Kidney tubule cell (primary cell): ENCODE measurements at places on chromosomes 7 and 10.

GRCh38 chr10:121158988-121159579 lies 307.9 kb downstream of the WDR11 start:
- peak; percentile 50 for DNase-seq

DNA sequence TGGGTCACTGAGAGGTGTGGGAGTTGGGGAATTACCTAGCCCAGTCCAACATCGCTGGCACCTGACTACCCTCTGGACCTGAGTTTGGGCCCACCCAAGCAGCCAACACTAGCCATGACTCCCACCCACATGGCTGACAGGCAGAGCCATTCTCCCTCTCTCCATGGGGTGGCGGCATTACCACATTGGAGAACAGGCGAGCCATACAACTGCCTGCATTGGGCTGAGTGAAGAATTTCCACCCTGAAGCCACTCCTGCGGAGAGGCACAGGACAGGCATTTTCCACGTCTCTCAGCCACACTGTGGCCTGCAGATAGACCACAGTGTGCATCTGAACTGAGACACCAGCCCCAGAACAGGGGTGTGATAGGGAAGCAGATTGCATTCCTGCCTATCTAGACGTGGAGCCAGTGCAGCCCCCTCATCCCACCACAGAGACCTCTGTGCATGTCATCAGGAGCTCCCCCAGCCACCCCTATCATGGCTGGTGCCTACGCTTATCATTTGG lies 58.2 kb upstream of the ANTXRL start:
- DNase-seq = peak; percentile 64

DNA sequence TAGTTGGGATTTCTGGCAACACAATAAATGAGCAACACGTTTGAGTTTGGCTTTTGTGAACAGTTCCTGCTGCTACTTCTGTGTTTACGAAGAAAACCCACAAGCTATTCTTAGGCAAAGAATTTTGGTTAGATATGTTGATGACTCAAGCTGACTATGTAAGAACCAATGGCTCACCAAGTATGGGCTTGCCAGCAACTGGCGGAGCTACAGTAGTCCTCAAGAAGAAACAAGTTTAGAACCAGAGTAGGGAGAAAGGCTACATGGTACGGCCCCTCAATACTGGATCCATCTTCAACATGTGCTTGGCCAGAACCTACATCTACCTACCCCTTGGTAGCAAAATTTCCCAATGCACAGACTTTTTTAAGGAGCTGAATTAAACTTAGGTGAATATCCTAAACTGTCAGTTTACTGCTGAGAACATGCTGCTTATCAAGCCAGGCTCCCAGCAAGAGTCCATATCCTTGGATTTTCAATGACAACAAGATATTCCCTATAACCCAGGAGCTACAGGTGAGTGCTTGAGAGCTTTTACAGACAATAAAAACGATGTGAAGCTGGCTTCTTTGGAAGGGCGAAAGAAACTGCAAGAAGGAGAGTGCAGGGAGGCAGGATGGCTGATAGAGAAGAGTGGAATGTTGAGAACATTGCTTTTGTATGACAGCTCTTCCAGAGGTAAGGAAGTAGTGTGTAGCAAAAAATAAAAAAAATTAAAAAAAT lies 74.3 kb upstream of the ASAH2 start:
- peak; percentile 93 for DNase-seq

DNA sequence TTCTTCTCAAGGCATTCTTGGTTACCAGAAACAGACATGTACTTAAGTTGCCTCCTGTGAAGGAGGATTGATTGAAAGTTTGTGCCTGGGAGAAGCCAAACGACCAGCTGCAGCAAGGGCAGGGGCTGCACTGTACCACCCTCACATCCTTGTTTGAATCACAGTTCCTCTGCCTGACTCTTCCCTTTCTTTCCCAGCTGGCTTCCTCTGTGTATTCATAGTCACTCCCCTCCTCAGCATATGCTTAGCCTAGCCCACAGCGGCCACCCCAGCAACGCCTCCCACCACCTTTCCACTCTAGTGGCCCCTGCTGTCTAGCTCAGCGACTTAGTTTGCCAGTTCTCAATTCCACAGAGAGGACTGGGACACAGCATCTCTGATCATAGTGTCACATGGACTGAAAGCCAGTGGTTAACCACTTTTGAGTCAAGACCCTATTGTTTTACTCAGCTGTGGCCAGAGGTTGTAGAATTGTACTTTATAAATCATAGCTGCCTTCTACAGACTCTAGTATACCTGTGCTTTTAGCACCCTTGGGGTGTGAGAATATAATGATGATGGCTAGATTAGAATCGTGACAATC lies 643.0 kb downstream of the SUGCT start:
- DNase-seq = no peak

- DNase-seq = no peak
Measured at GRCh38 chr7:102842284-102842683, 70.5 kb upstream of the LRRC17 start.

- DNase-seq = no peak
Measured at GRCh38 chr7:117011419-117012260, 58.3 kb downstream of the ST7 start.

DNA sequence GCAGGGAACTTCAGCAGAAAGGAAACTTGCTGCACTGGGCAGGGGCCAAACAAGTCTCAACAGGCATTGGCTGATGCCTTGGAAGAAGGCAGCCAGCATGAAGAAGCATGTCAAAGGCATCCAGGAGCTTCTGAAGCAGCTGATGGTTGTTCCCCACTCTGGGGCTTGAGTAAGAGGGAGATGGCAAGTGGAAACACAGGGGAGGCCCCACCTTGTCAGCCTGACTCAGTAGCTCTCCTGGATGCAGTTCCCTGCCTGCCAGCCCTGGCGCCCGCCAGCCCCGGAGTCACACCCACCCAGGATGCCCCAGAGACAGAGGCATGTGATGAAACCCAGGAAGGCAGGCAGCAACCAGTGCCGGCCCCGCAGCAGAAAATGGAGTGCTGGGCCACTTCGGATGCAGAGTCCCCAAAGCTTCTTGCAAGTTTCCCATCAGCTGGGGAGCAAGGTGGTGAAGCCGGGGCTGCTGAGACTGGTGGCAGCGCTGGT lies 96.5 kb downstream of the TACC2 start:
- no peak for DNase-seq

DNA sequence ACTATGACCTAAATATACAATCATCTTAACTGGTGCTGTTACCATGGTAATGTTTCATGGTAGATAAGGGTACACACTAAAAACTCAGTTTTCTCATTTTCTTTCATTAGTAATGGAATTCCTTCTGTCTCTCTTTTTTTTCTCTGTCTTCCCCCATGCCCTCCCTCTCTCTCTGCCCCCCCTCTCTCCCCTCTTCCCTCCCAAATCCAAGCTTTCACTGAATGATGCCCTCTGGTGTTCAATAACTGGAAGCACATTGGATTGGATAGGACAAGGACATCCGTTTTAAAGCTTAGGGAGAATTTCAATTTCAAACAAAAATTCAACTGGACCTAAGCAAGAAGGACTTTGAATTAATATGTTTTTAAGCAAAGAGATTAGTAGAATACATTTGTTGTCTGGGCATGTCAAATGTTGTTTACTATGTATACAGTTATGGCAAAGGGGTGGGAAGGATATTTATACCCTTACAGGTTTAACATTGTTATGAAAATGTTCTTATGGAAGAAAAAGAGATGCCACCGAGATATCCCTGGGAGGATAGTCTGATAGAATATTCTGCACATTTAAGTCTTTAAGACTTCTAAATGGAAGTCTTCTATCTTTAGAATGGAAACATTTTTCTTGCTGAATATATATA lies 6.1 kb downstream of the CHRM2 start:
- peak; percentile 16 for DNase-seq

DNA sequence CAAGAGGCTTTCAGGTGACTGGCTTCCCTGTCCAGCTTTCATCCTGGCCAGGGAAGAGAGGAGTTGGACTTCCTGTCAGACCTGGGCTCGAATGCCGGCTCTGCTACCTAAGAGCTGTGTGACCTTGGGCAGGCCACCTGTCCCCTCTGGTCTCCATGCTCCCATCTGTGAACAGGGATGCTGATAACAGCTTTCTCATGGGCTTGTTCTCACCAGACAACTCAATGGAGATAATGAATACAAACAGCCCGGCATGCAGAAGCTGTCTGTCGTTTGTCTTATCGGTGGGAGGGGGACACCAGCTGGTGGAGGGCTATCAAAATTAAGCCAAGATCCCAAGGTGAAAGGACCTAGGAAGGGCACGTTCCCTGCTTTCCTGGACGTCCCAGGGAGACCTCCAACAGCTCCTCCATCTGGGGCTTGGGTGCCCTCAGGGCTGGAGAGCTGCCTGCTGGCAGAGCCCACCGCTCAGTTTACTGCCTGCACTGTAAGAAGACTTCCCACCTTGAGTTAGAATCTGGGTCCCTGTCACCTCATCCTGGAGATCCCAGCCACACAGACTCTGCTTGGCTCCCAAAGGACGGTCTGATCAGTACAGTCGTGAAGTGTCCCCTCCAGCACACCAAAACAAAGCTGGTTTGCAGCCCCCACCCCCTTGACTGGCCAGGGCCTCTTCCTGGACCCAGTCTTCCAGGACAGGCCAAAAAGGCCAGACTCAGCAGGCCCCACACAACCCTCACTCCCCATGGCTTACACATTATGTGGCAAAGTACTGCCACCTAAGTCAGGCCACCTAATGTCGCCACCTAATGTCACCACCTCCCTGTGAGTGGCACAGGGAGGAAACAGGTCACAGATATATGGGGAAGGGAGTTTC lies 40.9 kb downstream of the PPIF start:
- DNase-seq = no peak

GRCh38 chr7:158955146-158955870 lies 99.0 kb downstream of the DYNC2I1 start:
- no peak for DNase-seq

DNA sequence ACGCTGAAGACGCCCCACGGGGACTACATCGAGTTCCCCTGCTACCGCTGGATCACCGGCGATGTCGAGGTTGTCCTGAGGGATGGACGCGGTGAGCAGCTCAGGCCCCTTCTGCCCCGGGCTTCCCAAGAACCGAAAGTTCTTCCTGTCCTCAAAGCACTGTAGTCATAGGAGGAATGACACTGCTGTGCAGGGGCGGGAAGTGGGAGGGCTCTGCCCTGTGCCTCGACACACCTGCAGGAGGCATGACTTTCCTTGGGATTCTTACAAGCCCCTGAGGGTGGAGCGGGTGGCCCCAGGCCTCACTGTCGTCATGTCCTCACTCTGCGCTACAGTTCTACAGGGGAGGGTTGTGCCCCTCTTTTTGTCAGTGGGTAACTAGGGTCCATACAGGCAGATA lies 8.6 kb downstream of the ALOX5 start:
- DNase-seq = no peak

DNA sequence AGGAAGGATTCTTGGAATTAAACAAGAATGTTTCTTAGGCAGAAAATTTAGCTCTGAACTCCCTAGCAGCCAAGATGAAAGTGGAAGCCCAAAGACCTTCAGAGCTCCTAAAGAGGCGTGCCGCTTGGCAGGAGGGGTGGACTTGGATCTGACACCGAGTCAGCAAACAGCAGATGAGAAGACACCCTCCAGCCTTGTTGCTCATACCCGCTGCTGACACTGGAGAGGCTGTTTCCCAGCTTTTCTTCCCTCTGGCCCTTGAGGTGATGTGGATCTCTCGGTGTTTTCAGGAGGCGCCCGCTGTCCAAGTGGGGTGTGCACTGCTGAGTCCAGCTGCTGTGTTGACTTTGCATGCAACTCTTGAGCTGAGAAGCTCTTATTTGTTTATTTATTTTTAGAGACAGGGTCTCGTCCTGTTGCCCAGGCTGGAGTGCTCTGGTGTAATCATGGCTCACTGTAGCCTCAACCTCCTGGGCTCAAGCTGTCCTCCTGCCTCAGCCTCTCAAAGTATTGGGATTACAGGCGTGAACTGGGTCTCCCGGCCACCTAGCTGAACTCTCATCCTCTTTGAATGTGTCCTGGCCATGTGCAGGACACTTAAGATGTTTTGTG lies 21.5 kb downstream of the SLC18A2 start:
- no peak for DNase-seq

GRCh38 chr10:52741851-52742250 lies 30.7 kb downstream of the MBL2 start:
- no peak for DNase-seq

DNA sequence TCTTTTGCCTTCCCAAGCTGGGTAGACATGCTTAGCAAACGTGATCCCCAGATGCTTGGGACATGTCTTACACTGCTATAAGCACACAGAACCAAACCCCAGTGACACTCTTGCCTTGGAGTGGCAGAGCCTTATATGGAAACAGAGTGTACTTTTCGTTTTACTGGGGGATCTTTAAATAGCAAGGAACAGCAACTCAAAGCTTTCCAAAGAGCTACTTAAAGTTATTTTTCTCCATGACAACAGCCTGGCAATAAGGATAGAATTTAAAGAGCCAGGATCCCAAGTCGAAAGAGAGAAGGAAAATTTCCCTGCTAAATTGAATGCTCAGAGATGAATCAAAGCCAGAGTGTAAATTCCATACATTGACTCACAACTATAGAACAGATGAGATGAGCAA lies 67.8 kb downstream of the ZNF365 start:
- DNase-seq = no peak

DNA sequence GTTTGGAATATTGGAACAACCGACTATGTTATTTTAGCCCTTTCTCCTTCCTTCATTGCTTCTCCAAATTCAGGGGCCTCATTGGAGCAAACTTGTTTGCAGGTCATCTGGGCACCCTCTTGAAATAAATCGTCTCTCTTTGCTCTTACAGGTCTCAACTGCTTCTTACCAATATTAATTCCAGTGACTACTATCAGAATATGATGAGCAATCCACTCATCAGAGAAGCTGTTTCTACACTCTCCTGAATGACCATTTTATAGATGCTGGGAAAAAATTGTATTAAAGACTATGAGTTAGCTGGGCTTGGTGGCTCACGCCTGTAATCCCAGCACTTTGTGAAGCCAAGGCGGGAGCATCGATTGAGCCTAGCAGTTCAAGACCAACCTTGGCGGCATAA lies 12.5 kb upstream of the HNRNPF start:
- no peak for DNase-seq

GRCh38 chr10:76882245-76882644 lies 755.4 kb downstream of the KCNMA1 start:
- no peak for DNase-seq

- DNase-seq = no peak
Measured at GRCh38 chr7:13656330-13656729, 333.1 kb downstream of the ETV1 start.

DNA sequence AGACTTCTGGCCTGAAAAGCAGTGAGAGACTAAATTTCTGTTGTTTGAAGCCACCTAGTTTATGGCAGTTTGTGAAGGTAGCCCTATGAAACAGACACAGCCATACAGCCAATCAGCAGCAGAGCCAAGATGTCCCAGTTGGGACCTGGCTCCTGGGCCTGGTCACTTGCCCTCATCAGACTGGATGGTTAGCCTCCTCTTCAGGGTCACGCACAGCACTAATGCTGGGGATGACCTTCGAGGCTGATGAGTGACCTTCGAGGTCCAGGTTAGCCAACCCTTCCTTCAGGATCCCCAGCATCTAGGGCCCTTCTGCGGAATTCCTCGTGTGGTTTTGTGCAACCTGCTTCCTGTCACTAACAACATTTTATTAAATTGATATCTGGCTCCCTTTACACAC lies 229.7 kb downstream of the FANK1 start:
- no peak for DNase-seq

DNA sequence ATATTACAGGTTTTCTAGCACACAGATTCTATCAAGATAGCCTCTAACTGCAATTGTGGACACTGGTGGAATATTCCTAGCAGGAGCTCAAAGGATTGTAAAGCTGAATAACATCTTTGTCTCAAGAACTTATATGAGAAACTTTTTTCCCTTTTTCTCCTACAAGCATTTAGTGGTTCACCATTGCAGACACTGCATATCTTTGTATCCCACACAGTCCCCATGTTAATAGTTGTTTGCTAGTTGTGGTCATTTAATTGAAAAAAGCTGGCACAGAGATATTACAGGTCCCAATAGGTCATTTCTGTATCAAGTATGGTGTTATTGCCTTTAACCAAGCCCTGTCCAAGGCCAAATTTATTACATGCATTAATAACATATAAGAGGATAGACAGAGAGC lies 226.2 kb upstream of the TCF7L2 start:
- DNase-seq = no peak
